ENCODE measurements at places on chromosomes 5 and 9.
A peak's percentile ranks its signal among the peaks of the same experiment; 100 is the strongest.

DNA sequence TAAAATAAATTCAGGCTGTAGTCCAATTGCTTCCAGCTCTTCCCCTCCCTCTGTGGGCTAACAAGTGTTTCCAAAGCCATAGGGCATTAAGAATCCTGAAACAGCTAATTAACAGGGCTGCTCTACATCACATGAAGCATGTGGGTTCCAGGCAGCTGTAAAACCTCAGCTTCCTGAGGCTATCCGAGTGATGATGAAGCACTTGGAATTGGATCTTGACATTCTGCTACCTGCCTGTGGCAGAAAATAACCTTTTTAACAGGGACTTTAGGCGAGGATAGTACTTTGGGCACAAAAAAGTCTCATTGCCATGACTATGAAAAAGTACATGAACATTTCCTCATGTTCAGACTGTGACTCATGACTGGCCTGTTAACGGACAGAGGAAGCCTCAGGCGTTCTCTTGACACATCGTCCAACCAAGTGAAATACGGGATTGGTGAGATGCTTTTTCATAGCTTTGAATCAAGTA is 107.2 kb downstream of the PDE4D start:
- peak; percentile 83 for DNase-seq

DNA sequence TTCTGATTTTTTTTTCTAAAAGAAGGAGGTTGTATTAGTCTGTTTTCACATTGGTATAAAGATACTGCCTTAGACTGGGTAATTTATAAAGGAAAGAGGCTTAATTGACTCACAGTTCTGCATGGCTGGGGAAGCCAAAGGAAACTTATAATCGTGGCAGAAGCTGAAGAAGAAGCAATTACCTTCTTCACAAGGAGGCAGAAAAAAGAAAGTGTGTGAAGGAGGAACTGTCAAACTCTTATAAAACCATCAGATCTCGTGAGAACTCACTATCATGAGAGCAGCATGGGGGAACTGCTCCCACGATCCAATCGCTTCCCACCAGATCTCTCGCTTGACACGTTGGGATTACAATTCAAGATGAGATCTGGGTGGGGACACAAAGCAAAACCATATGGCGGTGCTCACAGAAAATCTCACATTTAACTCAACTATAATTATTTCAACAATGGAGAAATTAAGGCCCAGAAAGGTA is 27.1 kb downstream of the DPYSL3 start:
- no peak for DNase-seq

DNA sequence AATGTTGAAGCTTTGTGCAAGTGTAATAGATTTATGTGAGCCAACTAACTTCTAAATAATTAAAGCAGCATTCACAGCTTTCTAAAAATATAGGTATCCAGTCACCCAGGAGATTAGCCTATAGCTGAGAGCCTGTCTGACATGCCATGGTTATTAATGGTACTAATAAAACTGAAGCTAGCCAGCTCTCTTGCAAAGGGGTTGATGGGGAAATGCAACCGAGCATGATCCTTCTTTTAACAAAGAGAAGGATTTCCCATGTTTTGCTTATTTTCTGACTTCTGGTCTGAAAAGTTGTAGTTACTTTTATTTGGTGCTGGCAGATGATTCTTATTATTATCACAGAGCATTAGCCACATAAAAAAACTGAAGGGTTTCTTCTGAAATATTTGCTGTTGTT is 488.7 kb upstream of the CYLC2 start:
- DNase-seq, result no peak

DNA sequence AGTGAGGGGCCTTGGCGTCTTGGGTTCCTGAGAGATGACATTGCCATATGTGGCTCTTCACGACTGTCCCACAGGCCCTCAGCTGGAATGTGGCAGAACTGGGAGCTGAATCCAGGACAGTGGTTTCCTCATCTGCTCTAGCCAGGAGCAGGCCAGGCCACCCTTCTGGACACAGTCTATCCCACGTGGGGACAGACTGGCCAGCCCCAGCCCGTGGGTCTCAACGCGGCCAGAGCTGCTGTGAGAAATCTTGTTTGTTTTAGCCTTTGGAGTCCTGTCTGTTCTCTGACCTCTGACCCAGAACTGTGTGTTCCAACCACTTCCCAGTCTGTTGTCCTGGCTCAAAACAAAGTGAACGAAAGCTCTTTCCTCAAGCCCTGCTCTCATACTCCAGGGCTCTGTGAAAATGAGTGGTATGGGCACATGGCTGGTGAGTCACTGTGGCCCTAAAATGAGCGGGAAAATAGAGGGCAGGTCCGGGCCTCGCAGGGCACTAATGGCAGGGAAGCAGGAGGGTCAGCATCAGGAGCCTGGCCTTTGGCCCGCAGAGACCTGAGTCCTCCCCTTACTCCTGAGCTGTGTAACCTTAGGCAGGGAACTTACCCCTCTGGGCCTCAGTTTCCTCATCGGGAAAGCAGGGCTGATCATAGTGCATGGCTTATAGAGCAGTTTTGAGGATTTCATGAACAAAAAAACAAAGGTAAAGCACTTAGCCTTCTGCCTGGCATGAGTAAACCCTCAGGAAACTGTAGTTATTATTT is 34.8 kb upstream of the GLRX start:
- peak; percentile 97 for DNase-seq

DNA sequence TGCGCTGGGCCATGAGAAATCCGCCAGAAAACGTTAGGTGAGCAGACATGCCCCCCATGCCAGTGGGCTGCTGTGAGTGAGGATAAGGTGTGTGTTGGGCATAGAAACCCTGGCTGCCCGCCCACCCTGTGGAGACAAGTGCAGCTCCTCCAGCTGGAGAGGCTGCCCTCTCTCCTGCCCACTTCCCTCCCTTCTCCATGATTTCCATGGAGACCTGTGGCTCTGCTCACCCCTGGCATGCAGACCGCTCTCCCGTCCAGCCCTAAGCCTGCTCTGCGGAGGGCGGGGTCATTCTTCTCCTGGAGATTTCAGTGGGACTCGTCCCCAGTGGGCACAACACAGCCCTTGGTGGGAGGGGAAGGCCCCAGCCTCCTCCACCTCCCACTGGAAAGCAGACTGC is 133.0 kb upstream of the FAM120A start:
- no peak for DNase-seq

- no peak for DNase-seq
These were observed 164.5 kb downstream of the SPATA31D1 start for GRCh38 chr9:82153032-82153431.

All from fibroblast of mammary gland (primary cell).